ENCODE measurements at places on chromosomes 16 and 17.

GRCh38 chr17:31915456-31916100, 14.1 kb upstream of the UTP6 start:
- DNase-seq, result no peak

GRCh38 chr17:65557349-65558310, 3.8 kb downstream of the AXIN2 start:
- DNase-seq, result no peak

DNA sequence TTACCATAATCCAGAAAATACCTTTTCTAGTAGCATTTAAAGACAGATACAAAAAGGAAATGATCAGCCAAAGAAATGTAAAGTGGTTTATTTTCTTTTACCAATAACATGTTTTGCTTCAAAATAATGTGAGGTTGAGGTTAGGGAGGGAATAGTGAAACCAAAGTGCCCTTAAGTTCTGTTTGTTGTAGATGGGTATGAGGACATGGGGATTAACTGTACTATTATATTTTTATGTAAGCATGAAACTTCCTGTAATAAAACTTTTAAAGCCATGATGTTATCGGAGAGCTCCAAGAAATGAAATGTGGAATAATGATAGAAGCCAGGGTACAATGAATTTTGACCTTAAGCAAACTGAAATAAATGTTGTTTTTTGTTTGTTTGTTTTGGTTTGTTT, 9.9 kb downstream of the C16orf46 start:
- DNase-seq, result no peak

GRCh38 chr16:88077328-88078108, 126.3 kb downstream of the BANP start:
- no peak for DNase-seq

- no peak for DNase-seq
Observed at GRCh38 chr17:9166788-9167187, 145.5 kb downstream of the NTN1 start.

GRCh38 chr17:57422574-57423164, 166.3 kb downstream of the MSI2 start:
- no peak for DNase-seq

DNA sequence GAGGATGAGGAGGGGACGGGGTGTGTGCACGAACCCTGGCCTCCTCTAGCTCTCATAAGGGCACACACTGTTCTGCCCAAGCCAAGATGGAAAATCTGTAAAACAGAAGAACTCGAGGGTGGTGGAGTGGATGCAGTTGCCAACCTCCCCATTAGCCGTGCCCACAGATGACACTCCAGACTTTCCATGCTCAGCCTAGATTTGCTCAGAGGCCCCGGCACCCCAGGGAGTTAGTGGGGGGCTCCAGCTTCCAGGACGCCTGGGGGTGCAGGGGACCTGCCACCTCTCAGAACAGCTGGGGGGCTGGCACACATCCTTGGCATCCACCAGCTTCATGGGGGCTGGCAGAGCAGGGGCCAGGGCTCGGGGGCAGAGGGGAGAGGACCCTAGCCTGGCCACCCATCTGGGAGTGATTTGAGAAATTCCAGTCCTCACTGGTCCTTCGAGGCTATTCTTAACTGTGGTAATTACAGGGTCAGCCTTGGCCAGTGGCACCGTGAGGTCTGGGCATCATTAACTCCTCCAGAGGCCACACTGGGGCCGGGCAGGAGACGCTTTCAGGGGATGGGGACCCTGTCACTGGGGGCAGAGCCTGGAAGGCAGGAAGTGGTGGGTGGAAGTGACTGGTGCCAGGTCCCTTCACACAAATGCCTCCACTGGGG, 14.3 kb downstream of the VASN start:
- no peak for DNase-seq

DNA sequence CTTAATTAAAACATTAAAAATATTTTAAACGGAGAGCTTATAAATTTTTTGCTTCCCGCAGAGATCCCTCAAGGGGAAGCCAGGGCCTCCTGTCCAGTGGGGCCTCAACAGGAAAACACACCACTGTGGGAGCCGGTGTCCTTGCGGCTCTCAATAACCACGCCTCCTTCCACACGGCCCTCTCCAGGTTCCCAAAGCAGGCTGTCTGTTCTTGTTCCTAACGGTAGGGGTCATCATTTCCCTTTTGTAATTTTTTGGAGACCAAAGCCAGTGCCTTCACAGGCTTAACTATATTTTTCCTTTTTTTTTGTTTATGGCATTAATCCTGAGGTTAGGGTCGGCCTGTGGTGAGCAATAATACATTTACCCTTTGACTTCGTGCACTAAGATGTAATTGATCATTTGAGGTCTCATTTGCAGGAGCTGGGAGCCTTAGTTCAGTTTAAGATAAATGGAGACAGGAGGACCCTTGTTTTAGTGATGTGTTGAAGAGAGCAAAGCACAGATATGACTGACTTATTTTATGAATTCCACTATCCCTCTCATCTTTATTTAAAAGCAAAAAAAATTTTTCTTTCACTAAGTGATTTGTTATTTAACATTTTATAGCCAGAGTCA, 77.5 kb upstream of the N4BP1 start:
- DNase-seq, result peak; percentile 49

GRCh38 chr17:74785981-74786360, 9.8 kb upstream of the NAT9 start:
- no peak for DNase-seq

DNA sequence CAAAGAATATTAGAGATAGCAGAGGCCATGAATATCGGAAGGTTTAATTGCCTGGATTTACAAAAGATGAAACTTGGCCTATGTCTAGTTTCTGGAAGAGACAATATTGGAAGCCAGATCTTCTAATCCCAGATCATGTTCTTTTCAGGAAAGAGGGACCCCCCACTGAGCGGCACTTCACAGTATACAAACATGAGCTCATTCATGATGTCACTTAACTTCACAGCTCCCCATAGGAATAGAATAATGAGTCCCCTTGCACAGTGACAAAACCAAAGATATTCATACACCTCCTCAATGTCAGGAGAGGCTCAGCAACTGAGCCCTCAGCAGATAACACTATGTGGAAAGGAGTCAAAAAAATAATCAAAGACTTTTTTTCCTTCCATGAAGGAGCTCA, 147.5 kb downstream of the CDH11 start:
- no peak for DNase-seq

DNA sequence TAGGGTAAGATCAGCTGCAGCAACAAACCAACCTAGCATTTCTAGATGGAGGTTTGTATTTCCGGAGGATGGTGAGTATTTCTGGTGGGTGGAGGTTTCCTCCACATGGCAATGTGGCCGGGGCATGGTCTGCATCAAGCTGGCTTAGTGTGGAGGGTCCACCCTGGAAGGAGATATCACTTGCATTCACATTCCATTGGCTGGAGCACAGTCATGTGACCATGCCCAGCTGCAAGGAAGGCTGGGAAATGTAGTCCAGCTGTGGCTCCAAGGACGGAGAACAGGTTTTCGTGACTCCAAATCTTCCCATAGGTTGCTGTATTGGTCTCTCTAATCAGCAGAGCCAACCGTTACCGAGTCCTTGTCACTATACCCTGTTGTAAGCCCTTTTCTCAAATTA, 68.7 kb downstream of the RAI1 start:
- peak; percentile 41 for DNase-seq

DNA sequence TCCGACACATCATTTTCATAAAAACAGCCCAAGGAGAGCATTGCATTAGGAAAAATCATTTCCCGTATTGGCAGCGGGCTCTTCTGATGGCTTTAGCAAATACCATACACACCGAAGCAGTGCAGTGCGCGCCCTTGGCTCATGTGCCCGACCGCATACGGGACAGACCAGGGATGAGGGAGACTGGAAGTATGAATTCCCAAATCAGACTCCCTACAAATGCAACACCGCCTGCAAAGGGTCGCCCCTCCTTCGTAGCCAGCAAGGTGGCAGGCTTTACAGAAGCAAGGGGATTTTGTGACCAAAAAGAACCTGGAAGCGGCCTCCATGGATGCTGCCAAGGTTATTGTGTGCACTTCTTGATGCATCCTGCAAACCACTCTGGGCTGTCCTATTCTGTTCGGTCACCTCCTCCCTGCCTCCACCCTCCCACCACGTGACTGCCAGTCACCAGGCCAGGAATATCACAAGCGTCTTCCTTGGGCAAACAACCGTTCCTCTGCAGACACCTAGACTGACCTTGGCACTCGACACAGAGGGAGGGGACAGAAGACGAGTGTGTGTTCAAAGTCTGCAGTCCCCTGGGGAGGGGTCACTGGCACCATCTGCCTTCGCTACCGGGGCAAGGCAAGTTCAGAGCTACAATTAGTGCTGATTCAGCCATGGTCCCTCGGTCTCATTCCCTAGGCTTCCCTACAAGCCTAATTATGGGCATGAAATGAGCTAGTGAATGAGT, 460.4 kb downstream of the SLC39A11 start:
- DNase-seq, result no peak

DNA sequence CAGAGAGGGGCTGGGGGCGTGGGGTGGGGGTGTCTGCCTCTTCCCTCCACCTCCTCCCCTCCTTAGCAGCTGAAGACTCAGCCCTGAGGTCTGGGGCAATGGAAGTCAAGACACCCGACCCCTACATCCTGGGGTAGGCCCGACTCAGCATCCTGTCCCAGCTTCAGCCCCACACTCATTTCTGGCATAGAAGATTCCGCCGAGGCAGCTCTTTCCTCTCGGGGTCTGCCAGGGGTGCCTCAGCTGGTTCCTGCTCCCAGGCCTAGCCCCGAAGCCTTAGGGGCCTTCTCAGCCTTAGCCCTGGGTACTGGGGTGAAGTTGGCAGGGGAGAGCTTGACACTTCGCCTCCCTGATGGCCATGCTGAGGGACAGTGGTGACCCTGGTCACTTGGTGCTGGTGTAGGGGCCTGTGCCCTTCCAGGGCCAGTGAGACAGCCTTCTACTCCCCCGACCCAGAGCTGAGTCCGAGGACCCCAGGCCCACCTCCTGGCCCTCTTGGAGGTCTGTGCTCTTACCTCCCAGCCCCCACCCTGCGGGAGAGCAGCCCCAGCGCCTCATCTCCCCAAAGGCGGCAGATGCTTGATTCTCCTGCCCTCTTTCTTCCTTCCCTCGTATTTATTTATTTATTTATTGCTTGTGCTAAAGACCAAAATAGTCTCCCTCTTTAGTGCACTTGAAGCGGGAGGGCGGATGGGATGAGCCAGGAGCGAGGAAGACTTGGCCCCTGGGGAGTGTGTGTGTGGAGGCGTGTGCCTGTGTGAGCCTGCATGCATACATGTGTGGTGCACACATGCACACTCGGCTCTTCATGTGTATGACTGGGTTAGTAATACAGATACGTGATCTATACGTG, 42.5 kb downstream of the KCNJ12 start:
- DNase-seq, result no peak

GRCh38 chr17:62825182-62825581, 17.1 kb upstream of the MARCHF10 start:
- DNase-seq, result no peak

- DNase-seq, result no peak
Observed at GRCh38 chr17:50642722-50643656, 8.3 kb downstream of the ABCC3 start.

GRCh38 chr16:82651921-82652601, 25.3 kb downstream of the CDH13 start:
- DNase-seq, result no peak

Data from NCI-H1694 treated with DMSO at 0.1 percent for 48 hours (cell line).